Fibroblast of the conjunctiva (primary cell): ENCODE measurements at places on chromosomes 5 and 9.
A peak's percentile ranks its signal among the peaks of the same experiment; 100 is the strongest.

DNA sequence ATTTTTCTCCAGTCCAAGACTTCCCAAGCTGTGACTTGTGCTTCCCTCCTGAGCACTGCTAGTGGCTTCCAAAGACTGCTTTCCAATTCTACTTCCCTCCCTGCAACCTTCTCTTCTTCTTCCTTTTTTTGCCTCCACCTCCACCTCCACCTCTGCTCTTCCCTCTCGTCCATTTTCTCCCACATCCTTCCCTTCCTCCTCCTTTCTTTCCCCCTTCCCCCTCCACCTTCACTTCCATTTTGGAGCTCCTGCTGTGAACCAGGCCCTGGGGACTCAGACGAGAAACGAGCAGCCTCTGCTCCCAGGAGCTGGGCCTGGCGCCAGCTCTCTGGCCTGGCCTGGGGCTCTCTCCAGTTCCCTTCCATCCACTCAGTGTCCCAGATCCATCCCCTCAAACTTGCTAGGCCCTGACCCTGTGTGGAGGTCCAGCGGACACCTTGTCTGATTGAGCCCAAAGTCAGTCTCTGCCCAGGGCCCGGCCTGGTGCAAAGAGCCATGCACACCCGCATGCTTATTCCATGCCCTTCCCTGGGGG, 5.6 kb downstream of the GADD45G start:
- no peak for DNase-seq

DNA sequence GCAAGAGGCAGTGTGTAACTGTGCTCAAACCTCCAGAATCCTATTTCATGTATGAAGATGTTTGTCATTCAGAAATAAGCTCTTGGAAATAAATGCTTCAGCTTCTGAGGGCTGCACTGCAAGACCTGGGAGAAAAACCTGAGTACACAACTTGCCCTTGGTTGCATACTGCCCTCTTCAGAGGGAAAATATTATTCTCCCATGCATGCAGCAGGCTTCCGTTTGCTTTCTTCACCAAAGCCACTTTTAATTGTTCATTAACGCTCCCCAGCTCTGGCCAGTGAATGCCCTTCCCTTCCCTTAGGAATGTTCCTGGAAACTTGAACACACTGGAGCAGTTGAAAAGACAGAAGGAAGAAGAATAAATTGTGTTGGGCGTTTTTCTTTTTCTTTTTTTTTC, 2.5 kb upstream of the WHRN start:
- DNase-seq: no peak

GRCh38 chr9:12972608-12973589, 198.1 kb downstream of the LURAP1L start:
- DNase-seq: no peak

DNA sequence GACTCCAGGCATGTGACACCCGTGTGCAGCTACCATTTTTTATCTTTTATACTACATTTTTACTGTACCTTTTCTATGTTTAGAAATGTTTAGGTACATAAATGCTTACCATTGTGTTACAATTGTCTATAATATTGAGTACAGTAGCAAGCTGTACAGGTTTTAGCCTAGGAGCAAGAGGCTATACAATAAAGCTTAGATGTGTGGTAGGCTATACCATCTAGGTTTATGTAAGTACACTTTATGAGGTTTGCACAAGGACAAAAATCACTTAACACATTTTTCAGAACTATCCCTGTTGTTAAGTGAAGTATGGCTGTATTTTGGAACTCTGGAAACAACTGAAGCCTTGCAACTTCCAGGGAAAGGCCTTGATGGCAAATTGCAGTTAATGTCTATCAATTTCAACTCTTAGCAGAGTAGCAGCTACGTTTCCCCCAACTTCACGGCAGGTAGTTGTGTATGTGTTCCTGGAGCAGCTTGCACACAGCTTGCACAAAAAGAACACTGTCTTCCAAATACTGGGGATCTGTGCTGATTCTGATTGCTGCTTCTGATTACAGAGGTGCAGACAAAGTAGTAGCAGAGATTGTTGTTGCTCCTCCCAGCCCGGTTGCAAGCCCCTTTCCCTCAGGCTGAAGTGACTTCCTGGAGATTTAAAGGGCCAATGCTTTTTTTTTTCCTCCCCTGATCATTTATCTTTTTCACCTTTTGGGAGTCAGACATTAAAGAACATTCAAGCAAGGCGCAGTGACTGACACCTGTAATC, 30.0 kb downstream of the SIL1 start:
- DNase-seq: no peak

- DNase-seq: no peak
Measured at GRCh38 chr5:79837761-79838551, 148.3 kb downstream of the CMYA5 start.

GRCh38 chr9:136088481-136088938, 6.6 kb downstream of the NACC2 start:
- no peak for DNase-seq

- peak; percentile 67 for DNase-seq
Measured at GRCh38 chr5:136249678-136250266, 56.8 kb upstream of the SMIM32 start.

DNA sequence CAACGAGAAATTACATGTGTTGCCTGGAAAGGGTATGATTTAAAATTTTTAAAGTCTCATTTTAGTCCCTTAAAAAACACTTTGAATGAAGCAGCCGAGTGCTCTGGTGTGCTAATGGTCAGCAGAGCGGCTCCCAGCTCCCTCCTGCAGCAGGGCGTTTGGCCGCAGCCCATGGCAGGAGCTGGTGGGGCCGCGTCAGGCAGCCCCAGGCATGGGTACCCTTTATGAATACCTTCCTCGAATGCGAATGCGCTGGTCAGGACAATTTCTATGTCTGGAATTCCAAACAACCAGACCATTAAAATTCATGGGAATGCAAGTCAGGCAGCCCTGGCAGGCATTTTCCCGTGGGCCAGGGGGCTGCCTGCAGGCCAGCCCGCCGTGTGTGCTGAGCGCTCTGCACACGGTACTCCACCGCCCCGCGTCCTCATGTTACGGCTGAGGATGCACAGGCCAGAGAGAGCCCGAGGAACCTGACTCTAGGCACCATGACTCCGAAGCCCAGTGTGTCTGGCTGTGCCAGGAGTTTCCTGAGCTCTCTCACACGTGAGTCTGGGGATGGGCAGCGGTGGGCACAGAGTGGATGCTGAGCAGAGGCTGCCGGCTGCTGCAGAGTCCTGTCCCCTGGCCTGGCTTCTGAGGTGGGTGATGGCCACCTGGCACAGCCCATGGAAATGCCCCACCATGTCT, 123.7 kb downstream of the WNK2 start:
- no peak for DNase-seq

- no peak for DNase-seq
Measured at GRCh38 chr5:143188083-143188482, 215.4 kb downstream of the NR3C1 start.
